ENCODE measurements at places on chromosomes 12 and 14.

DNA sequence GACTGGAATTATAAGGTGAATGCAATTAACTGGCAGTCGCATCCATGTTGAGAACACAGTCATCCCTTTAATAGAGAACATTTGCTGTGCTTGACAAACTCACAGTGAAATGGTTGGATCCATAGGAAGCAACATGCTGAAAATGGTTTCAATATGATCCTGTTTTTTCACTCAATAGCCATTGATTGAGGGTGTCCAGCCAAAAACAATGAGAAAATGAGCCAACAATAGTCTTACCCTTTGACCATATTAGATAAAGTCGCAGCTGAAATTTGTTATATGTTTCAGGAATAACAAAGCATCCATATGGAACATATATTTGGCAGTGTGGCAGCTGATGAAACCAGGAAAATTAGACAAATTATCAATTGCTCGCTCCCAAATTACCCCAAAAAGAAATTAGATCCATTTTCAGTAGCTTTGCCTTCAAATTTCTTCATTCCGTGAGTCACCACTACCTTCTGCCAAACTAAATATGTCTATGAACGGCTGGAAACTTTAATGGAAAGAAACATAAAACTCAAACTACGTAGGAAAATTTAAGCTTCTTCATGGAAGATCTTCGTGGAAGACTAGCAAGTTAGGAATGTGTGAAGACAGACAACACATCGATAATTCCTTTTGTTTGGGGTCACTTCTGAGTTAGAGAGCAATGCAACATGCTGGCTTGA is 17.4 kb downstream of the IGF1 start:
- no peak for DNase-seq

GRCh38 chr12:6783828-6784227 is 5.5 kb upstream of the CD4 start:
- DNase-seq, result no peak

GRCh38 chr14:90883782-90884181 is 67.6 kb upstream of the TTC7B start:
- DNase-seq, result no peak

- DNase-seq, result peak; percentile 45
Observed at GRCh38 chr12:75553398-75553797, 42.0 kb upstream of the KRR1 start.

GRCh38 chr12:20420557-20420956 is 52.2 kb downstream of the PDE3A start:
- DNase-seq, result no peak

- no peak for DNase-seq
Observed at GRCh38 chr12:89994911-89995310, 286.3 kb upstream of the ATP2B1 start.

GRCh38 chr14:59214702-59215302 is 26.3 kb downstream of the DAAM1 start:
- DNase-seq, result no peak

GRCh38 chr14:48035836-48036235 is 360.4 kb upstream of the MDGA2 start:
- DNase-seq, result peak; percentile 88

DNA sequence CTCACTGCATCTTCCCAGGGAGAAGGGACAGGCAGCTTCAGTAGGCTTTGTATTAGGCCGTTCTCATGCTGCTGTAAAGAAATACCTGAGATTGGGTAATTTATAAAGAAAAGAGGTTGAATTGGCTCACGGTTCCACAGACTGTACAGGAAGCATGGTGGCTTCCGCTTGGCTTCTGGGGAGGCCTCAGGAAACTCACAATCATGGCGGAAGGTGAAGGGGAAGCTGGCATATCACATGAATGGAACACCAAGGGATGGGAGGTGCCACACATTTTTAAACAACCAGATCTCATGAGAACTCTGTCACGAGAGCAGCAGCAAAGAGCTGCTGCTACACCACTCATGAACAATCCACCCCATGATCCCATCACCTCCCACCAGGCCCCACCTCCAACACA is 182.2 kb upstream of the SFSWAP start:
- no peak for DNase-seq

GRCh38 chr14:23310546-23310945 is 3.9 kb downstream of the BCL2L2 start:
- DNase-seq, result no peak

DNA sequence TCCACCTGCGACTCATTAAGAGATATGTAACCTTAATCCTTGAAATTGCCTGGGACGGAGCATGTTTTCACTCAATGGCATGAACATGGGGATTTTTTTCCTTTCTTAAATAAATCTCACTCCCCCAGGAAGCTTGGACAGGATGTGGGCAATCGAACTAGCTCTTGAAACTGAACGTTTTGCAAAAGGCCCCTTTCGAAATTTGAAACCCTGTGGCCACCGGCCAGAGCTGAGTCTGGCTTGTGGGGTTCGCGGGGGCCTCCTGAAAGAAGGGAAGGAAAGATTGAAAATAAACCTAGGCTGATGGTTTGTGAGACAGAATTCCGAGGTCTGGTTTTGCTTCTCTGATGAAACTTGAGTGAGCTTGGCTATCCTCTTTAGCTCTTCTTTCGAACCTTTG is 101.4 kb upstream of the RTL1 start:
- no peak for DNase-seq

GRCh38 chr12:46555406-46555852 is 182.9 kb upstream of the SLC38A2 start:
- DNase-seq, result no peak

DNA sequence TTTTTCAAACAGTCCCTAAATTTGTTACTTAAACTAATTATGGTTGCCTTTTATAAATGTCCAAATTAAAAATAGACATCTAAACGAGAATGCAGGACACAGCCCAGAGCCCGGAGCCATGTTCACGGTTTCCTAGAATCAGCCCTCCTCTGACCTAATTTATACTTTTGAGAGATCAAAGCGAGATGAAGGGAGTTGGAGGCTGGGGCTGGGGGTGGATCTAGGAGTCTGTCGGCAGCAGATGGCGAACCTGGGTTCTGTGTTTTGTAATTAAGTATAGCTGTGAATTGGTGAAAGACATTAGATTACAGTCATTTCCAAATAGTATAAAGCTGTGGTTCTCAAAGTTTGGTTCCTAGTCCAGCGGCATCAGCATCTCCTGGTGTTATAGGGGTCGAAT is 210.1 kb downstream of the SLC41A2 start:
- DNase-seq, result peak; percentile 35

GRCh38 chr12:614411-614970 is 48.8 kb downstream of the NINJ2 start:
- peak; percentile 28 for DNase-seq

GRCh38 chr14:96748362-96748761 is 48.8 kb upstream of the VRK1 start:
- DNase-seq, result no peak

DNA sequence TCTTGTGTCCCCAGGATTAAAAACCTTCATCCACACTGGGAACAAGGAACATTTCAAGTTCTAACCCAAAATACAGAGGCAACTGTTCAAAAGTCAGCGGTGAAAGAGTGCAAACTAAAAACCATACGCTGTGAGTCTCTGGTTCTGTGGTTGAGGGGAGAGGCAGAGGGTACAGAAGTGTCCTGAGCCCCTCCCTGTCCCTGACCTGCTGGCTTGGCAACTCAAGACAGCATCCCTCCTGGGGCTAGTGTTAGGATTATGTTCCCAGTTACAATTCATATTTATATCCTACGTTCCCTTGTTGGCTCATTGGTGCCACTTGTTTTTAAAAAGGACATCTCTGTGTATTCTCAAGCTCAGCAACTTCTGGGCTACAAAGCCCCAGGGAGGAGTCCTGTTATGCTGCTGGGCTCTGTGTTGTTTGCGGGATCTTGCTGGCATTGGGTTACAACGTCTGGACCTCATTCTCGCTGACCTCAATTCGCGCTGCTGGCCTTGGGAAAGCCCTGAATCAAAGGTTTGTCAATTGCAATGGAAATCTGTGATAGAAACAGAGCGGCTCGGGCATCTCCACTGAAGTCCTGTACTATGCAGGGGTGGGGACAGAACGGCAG is 420.8 kb downstream of the FUT8 start:
- no peak for DNase-seq

GRCh38 chr14:105282098-105282725 is 18.6 kb downstream of the BRF1 start:
- DNase-seq, result no peak

- no peak for DNase-seq
Observed at GRCh38 chr12:94678849-94679248, 28.5 kb upstream of the TMCC3 start.

- no peak for DNase-seq
Observed at GRCh38 chr14:51004352-51004800, 60.1 kb upstream of the PYGL start.

DNA sequence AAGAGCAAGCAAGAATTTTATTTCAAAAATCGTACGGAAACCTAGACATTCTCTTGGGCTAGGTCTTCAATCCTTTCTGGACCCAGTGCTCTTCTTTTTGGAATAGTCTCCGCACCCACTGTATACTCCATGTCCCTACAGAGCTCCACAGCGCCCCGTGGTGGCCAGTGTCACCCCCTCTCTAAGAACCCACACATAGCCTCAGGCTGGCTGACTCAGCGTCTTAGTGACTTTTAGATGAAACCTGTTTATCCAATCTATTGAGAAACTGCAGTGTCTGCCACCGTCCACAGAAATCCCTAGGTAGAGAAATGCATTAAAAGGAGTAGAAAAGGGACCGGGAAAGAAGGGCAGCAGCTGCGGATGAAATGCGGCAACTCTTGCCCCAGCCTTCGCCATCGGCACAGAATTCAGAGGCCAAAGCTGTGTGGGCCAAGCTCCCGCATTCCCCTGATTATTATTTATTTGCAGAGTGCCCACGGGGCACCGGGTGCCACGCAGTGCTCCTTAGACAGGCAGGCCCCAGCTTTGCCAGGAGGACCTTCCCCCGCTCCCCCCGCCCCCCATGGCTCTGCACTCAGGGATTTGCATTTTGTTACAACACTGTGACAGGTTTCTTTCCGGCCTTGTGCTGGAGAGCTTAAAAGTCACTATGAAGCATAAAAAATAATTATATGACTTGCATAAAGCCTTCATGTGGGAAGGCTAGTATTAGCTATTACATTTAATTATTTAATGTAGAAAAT is 170.1 kb upstream of the FKBP4 start:
- peak; percentile 58 for DNase-seq

DNA sequence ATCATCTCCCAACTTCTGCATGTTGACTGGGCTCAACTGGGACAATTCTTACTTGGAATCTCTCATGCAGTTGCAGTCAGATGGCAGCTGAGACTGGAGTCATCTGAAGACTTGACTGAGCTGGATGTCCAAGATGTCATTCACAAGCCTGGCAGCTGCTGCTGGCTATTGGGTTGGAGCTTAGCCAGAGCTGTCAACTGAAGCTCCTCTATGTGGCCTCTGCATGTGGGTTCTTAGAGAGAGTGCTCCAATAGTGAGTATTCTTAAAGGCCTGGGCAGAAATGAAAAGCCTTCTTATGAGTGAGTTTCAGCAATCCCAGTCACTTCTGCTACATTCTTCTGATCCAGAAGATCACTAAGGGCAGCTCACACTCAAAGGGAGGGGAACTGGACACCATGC is 440.9 kb downstream of the LRIG3 start:
- no peak for DNase-seq

- DNase-seq, result no peak
Observed at GRCh38 chr12:57049890-57050289, at the start of gene MYO1A. Gene MYO1A (minus strand): TSS chr12:57050129. CDS start chr12:57048323, 1,806 bp downstream.

- no peak for DNase-seq
Observed at GRCh38 chr12:54940727-54941315, 43.7 kb downstream of the TESPA1 start.

GRCh38 chr12:93571925-93572711 is at the start of gene SOCS2:
Gene SOCS2 (plus strand): TSS chr12:93572675. CDS start chr12:93572898, 223 bp downstream.
- peak; percentile 56 for DNase-seq

DNA sequence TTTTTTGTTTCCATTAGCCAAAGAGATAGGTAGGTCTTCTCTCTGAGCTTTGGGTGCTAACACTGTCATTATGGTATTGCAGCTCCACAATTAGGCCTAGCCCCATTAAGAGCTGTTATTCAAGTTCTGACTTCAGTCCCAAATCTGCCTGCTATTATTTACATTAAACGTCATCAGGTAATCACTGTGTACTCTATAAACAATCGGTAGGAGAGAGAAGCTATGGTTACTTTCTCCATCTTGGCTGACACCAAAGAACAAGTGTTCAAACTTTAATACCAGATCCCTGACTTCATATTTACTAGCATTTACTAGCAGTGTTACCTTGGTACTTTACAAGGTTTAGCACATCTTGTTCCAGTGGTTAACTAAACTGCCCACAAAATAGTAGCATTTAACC is 305.1 kb upstream of the GARIN2 start:
- DNase-seq, result no peak

DNA sequence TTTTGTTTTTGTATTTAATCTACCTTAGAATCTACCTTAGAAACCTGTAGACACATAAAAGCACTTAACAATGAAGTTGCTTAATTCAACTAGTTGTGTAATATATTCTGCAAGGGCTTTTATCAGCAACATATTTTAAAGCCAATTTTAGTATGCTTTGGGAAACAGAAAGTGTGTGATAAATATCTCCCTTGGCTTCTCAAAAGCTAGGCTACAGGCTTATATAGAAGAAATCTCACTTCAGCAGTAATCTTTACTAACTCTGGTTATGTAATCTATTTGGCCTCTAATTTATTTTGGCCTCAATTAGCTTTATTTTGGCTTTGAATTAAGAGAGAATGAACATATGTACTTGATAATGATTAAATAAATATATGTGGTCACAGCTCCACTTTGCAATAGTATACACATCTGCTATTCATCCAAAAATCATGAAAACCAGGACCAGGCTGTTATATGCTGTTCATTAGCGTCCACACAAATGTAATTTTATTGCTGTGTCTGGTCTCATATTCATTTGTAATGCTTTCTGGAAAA is 37.2 kb downstream of the LRP6 start:
- DNase-seq, result no peak

DNA sequence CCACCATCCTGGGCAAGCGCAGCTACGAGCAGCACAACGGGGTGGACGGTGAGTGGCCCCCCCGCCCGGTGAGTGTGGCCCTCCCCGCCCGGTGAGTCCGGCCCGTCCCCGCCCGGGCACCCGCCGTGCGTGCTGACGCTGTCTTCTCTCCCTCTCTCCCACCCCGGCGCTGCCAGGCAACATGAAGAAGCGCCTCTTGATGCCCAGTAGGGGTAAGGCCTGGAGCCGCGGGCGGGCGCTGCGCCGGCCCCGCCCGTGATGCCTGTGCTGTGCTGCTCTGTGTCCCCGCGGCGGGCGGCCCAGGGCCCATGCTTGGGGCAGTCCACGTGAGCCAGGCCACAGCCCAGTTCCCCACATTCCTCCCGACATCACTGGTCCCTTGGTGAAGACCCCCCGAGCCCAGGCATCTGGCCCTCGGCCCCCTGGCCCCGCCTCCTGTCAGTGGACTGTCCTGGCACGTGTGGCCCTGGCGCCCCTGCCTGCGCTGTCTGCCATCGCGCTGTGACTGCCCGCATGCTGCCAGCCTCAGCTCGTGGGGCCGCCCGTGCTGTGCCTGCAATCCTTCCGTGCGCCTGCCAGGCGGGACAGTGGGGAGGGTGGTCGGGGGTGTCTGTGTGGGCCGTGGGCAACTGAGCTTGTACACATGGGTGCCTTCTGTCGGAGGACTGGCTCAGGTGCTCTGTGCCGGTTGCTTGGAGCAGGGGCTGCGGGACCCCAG is 7.9 kb upstream of the CRIP2 start:
- DNase-seq, result no peak
